RPMI7951 (cell line): ENCODE measurements at places on chromosomes 16 and 17.

DNA sequence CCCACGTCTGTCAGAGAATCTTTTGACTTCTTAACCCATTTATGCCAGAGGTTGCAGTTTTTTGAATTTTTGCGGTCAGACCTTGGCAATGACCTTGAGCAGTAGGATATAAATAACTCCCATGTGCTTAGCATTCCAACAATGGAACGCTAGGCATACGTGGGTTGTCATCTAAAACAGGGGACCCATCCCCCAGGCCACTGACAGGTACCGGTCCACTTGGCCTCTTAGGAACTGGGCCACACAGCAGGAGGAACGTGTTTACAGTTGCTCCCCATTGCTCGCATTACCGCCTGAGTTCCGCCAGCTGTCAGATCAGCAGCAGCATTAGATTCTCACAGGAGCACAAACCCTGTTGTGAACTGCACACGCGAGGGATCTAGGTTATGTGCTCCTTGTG lies 76.8 kb upstream of the LGALS9 start:
- peak; percentile 77 for DNase-seq

- peak; percentile 62 for DNase-seq
Observed at GRCh38 chr16:4624827-4625559, 367 bp downstream of the MGRN1 start.

DNA sequence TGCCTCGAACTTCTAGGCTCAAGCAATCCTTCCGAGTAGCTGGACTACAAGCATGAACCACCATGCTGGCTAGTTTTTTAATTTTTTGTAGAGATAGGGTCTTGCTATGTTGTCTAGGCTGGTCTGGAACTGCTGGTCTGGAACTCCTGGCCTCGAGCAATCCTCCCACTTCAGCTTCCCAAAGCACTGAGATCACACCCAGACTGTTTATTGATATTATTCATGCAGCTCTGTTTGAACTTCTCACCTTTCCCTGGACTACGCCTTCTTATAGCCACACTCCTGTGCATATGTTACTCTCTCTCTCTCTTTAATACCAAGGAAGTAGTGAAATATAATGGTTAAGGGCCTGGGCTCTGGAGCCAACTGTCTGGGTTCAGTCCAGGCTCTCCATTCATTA lies 4.6 kb downstream of the COG7 start:
- no peak for DNase-seq

DNA sequence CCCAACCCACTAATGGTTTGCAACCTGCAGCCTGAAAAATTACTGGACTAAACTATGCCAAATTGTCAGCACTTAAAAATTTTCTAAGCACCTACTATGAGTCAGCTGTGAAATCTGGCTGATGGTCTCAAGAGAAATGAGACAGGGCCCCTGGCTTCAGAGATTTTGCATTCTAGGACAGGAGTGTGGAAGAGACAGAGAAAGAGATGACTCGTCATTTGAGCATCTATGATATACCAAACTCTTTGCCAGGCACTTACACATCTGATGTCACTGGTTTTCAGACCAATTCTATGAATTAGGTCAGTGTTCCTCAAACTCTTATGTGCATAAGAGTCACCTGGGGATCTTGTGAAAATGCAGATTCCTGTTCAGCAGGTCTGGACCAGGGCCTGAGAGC lies 44.4 kb downstream of the CLEC19A start:
- peak; percentile 75 for DNase-seq

GRCh38 chr17:50533185-50533584 lies 650 bp downstream of the EPN3 start:
- DNase-seq, result no peak

DNA sequence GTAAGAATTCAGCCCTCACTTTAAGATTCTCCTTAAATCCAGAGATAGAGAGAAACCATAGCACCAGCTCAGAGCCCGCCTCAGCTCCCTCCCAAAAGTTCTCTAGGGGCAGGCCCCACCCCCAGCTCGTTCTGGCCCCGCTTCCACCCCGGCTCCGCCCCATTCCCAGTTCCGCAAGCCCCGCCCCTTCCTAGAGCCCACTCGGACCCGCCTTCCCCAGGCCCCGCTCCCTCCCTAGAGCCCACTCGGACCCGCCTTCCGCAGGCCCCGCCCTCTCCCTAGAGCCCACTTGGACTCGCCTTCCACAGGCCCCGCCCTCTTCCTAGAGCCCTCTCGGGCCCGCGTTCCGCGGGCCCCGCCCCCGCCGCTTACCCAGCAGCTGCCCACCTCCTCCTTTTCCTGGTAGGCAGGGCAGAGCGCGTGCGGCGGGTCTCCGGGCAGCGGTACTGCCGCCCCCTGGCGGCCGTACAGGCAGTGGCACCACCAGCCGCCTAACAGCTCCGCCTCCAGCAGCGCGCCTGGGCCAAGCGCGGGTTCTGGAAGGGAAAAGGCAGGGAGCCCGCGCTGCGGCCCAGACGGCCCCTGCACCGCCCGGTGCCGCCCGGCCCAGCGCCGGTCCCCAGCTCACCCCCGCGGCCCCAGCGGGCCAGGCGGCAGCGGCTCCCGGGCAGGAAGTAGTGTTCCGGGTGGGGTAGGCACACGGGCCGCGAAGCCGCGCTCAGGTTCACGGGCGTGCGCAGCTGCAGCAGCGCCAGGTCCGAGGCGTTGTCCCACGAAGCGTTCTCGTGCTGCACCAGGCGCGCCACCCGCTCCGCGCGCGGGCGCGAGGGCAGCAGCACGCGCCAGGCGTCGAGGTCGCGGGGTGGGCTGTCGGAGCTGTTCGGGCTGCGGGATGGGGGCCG lies 6.8 kb upstream of the PRSS8 start:
- DNase-seq, result peak; percentile 95

DNA sequence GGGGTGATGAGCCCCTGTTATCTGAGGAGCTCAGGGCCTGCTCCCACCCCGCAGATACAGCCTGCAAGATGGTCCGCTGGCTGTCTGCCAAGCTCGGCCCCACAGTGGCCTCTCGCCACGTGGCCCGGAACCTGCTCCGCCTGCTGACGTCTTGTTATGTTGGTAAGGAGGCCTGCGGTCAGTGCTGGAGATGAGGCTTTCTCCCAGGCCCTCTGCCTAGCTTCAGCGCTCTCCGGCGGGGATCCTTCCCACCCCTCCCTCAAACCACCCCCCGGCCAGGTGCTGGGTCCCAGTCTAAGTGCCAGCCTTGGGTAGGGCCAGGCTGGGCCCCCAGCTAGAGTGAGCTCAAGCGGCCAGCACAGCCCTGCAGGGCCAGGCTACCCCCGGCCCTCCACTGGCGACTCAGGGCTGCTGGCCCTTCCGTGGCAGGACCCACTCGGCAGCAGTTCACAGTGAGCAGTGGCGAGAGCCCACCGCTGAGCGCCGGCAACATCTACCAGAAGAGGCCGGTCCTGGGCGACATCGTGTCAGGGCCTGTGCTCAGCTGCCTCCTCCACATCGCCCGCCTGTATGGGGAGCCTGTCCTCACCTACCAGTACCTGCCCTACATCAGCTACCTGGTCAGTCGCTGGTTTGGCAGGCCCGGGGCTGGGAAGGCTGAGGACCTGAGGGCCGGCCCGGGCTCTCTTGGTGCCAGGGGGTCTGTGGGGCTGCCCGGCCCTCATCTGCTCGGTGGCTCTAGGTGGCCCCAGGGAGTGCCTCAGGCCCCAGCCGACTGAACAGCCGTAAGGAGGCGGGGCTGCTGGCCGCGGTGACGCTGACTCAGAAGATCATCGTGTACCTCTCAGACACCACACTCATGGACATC lies 6.1 kb downstream of the WDR81 start:
- DNase-seq, result peak; percentile 71

- no peak for DNase-seq
Observed at GRCh38 chr16:75860326-75861053, 134.2 kb upstream of the CPHXL start.

GRCh38 chr17:40515491-40516041 lies 14.1 kb upstream of the TNS4 start:
- DNase-seq, result no peak

GRCh38 chr17:30200106-30200505 lies 35.4 kb downstream of the SLC6A4 start:
- DNase-seq, result no peak

DNA sequence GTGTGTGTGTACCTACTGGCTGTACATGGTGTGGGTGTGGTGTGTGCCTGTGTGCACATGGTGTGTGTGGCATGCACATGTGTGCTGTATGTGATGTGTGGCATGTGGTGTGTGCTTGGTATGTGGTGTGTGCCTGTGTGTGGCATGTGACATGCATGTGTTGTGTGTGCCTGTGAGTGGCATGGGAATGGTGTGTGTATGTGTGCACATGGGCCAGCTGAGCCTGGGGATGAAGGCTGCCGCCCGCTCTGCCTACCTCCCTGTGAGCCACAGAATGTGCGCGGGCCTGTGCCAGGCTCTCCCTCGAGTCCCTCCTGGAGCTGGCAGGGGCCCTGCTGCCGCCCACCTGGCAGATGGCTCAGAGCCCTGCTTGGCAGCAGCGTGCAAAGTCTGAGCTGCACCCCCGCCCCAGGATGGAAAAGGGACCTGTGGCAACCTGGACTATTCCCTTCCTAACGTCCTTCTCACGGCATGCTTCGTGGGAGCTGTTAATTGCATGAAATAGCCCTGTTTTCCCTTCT lies 9.3 kb downstream of the PRSS27 start:
- no peak for DNase-seq

DNA sequence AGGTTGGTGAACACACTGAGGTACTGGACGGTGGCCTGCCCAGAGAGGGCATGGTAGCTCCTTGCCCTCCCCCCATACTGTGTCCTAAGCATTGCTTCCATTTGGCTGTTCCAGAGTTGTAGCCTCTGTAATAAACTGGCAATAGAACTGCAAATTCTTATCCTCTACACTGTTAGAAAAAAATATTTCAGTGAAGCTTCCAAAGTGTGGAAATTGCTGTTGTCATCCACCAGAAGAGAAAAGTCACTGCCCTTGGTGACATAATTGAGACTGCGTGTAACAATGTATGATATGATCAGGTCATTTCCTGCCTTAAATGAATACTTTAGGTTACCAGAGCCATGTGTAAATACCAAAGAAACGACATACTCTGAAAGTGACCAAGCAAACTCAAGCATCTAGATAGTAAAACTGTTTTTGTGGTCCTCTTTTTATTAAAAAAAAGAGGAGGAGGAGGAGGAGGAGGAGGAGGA lies 65.9 kb downstream of the CEP95 start:
- DNase-seq, result peak; percentile 5

DNA sequence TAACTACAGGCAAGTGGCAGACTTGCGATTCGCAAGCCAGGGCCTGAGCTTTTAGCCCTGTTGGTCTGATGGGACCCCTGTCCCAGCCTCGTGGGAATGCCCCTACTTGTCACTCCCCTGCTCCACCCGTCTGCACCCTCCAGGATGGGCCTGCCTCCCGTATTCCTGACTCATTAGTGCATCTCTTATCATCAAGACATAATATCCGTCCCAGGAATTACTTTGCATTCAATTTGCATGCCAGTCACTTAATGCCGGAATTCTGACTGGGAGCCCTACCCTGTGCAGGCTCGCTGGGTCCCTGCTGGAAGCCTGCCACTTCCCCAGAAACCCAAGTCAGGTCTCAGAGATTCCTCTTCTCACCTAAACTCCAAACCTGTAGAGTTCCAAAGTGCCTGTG lies 3.3 kb downstream of the PRSS53 start:
- no peak for DNase-seq

DNA sequence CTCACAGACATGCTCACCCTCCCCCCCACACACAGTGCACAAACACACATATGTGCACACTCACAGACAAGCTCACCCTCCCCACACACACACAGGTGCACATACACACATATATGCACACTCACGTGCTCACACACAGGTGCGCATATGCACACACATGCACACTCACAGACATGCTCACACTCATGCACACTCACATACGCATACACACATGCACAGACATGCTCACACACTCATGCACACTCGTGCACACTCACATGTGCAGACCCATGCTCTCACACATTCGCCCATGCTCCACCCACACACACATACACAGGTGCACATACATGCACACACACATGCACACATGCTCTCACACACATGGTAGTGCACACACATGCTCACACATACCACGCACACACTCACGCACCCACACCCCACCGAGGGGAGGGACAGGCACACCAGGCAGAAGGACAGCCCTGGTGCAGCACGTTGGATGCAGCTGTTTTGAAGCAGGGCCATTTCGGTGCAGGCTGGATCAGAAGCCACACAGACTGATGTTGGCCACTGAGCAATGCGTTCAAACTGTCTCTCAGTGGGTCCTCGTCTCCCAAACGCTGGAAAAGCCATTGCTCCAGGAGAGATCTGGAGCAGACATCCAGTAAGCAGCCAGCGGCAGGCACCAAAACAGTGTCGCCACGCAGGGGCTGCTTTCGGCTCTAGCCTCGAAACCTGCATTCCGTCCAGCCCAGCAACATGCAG lies 86.2 kb upstream of the ZNF469 start:
- DNase-seq, result no peak

- peak; percentile 11 for DNase-seq
Observed at GRCh38 chr16:67000384-67001351, 12.3 kb downstream of the CES4A start.

DNA sequence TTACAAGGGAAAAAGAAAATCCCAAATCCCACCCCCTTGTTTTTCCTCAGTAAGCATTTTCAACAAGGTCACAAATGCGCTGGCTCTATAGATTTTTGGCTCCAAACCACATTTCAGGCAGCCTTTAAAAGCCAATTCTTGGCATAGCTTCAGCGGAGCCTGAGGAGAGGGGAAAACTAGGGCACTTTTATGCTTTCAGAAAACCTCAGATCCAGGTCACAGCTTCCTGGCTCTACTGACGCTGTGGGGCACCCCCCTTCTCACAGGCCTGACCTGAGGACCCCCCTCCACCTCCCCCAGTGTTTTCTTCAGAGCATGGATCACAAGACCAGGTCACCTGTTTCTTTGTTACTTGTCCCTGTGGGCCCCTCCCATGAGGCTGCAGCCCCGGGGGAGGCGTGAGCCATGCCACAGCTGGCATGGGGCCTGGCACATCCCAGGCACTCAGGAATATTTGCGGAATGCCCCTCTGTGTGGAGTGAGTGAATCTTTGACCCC lies 30.1 kb upstream of the MTSS2 start:
- DNase-seq, result peak; percentile 70

GRCh38 chr17:17749921-17750320 lies 68.7 kb downstream of the RAI1 start:
- DNase-seq, result peak; percentile 17

- DNase-seq, result no peak
Observed at GRCh38 chr17:45289301-45290268, 27.2 kb downstream of the MAP3K14 start.

- DNase-seq, result no peak
Observed at GRCh38 chr17:81825841-81826466, 7.1 kb downstream of the MCRIP1 start.

DNA sequence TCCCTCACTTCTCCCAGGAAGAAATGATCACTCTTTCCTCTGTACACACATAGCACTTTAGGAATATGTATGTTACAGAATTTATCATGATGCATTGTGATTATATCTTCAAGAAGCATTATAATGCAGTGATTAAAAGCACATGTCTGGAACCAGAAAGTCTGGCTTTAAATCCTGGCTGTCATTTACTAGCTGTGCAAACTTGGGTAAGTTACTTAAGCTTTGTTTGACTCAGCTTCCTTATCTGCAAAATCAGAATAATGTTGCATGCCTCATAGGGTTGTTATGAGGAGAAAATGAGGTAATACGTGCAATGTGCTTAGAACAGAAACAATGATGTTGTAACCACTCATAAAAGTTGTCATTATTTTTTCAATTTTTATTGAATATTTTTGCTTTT lies 156.3 kb upstream of the ZKSCAN2 start:
- DNase-seq, result peak; percentile 4
